ENCODE measurements at places on chromosomes 6 and 20.

DNA sequence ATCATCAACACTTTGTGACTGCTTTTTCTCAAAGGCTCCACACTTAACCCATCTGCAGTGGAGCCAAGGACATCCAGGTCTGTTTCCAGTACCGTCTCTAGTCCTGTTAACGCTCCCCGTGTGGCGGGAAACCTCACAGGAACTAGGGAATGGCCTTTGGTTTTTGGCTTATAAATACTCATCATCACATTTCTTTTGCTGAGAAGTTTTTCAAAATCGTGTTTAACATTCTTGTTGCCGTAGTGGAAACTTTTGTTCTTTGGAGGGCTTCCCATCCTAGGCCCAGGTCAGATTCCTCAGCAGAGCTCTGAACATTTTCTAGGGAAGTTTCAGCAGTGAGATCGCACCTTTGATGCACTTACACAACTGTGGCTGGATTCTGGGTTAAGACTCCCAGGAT is 24.6 kb downstream of the DAAM2 start:
- DNase-seq = no peak

DNA sequence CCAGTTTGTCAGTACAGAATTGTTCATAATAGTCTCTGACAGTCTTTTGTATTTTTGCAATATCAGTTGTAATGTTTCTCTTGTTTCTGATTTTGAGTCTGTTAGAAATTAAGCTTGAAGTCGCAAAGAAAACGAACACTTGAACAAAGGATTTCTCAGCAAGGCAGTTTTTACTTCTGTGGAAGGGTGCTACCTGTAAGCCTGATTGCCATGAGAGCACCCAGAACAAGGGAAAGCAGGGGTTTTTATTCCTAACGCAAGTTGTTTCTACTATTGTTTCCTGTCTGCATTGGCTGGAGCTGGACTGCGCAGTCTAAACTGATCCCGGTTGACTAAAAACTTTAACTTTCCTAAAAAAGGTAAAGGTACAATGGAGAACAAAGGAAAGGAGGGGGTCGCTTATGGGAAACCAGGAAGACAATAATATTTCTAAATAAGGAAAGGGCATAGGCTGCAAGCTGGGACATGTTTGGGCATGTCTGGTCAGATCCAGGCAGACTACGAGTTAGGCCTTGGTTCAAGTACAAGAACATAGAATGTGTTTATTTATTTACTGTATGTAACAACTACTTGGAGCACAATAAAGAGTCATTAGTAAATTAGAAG is 28.5 kb downstream of the HLA-B start:
- DNase-seq = no peak

DNA sequence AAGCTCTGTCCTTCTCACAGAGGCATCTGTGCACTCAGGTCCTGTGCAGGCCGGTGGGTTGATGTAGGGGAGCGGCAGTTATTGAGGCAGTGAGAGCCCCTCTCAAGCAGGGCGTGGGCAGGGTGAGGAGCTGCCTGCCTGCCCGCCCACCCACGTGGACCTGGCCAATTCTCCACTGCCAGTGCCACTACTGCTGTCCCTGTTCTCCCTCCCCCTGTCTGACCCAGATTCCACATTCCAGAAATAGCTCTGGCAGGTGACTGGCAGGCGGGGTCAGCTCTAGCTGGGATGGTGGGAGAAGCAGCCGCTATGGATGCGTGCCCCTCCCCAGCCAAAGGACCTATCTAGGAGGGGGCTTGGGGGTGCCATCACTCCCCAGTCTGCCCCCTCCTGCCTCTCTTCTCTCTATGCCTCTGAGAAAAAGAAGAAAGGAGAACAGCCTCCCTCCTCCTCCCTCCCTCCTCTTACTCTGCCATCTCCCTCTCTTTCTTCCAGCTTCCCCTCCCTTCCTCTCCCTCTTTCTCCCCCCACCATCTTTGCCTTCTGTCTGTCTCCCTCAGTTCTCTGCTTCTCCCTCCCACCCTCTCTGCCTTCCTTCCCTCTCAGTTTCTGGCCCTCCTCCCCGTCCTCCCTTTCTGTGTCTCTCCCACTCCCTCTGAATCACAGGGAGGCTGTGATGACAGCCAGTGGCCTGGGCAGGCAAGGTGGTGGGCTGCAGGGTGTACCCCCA is 86.5 kb upstream of the MYL9 start:
- no peak for DNase-seq

GRCh38 chr6:16476861-16477260 is 238.5 kb downstream of the GMPR start:
- DNase-seq = no peak

GRCh38 chr20:2217857-2218539 is 77.8 kb upstream of the TGM3 start:
- no peak for DNase-seq

GRCh38 chr6:136085370-136086115 is 164.6 kb downstream of the MTFR2 start:
- DNase-seq = no peak

GRCh38 chr6:92634561-92634960 is 784.8 kb downstream of the EPHA7 start:
- no peak for DNase-seq

DNA sequence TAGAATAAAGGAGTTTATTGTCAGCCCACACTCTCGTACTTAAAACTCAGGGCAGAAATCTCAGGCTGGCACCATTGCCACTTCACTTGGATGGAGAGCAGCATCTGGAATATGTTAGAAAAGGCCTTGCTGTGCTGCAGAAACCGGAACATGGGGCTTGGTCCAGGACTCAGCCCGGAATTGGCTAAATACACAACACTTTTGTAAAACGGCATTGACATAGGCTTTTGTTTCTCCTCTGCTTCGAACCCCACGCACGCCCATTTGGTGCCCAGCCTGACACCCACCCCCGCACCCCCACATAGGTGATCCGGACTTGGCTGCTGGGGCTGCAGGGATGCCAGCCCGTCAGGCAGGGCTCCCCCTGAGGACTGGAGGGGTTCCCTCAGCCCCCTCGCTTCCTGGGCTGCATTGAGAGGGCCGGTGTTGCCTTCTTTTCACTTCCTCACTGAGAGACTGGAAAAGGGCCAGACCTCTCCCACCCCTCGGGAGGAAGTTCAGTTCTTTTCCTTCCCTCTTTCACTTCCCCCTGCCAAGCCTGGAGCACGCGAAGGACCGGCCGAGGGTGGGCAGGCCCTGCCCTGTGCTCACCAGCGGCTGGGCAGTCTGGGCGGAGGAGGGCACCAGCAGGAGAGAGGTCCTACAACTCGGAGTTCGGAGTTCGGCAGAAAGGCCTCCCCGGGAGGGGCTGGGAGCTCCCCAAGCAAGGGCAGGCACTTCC is 17.9 kb upstream of the CST3 start:
- DNase-seq = peak; percentile 73

DNA sequence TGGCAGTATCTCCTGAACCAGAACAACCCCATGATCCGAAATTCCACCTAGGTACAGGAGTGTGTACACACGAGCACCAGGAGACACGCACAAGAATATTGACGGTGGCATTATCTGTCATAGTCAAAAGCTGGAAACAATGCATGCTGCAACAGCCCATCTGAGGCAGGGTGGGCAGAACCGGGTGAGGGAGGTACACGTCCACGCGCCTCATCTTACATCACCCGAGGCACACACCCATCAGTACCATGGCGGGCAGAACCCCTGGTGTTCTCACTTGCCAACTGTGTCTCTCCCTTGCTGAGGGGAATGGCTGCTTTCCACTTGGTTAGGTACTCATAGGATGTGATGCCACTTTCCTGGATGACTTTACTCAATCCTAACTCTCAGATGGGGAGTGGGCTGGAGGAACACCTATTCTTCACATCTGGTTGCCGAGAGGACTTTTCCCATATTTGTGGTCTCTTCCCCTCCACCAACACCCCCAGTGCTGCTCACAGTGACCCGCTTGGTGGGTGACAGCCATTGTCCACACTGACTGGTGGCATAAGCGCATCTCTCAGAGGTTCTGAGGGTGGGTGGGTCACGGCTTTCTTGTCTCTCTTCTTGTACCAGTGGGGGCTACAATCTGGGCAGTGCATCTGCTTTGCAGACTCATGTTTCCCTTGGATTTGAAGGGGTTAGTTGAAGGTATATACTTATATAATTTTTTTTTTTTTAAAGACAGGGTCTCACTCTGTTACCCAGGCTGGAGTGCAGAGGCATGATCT is 13.5 kb downstream of the PPP1R3G start:
- no peak for DNase-seq

- DNase-seq = no peak
Measured at GRCh38 chr6:15752820-15753219, 90.0 kb upstream of the DTNBP1 start.

DNA sequence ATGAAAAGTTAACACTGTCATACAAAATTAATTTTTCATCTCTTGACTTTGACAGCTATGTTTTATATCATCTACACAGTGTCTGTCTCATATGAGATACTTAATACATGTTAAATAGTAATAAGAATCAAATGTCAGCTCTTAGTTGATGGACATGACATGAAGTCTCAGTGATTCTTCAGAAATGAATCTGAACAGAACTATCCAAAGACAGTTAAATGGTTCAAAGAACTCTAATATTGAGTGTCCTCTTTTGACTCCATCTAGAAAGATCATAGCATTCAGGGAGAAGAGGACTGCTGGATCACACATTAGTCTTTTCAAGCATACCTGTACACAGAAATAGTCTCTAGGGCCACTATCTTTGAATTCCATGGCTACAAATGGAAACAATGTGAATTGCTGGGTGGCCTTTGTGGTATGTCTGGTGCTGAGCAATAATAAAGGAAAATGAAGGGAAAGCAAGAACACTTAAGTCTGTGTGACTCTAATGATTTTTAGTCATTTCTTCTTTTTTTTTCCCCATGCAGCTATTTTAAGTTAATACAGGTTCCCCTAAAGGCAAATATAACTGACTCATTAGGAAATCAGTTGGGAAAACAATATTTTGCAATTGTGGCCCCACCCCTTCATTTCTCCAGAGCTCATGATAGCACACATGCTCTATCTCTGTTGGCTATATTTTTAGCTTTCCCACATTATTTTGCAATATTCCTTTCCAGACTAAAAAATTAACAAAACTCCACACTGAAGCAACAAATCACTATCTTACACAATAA is 367.5 kb downstream of the GRIK2 start:
- no peak for DNase-seq

- DNase-seq = no peak
Measured at GRCh38 chr20:61806995-61807394, 258.7 kb downstream of the TAF4 start.

DNA sequence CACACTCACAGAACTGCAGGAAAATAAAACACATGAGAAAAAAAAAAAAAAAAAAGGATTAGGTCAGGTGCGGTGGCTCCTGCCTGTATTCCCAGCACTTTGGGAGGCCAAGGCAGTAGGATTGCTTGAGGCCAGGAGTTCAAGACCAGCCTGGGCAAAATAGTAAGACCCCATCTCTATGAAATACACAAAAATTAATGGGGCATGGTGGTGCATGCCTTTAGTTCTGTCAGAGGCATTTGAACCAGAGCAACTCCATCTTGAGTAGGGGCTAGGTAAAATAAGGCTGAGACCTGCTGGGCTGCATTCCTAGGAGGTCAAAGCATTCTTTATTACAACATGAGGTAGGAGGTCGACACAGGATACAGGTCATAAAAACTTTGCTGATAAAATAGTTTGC is 39.0 kb upstream of the JARID2 start:
- DNase-seq = no peak

DNA sequence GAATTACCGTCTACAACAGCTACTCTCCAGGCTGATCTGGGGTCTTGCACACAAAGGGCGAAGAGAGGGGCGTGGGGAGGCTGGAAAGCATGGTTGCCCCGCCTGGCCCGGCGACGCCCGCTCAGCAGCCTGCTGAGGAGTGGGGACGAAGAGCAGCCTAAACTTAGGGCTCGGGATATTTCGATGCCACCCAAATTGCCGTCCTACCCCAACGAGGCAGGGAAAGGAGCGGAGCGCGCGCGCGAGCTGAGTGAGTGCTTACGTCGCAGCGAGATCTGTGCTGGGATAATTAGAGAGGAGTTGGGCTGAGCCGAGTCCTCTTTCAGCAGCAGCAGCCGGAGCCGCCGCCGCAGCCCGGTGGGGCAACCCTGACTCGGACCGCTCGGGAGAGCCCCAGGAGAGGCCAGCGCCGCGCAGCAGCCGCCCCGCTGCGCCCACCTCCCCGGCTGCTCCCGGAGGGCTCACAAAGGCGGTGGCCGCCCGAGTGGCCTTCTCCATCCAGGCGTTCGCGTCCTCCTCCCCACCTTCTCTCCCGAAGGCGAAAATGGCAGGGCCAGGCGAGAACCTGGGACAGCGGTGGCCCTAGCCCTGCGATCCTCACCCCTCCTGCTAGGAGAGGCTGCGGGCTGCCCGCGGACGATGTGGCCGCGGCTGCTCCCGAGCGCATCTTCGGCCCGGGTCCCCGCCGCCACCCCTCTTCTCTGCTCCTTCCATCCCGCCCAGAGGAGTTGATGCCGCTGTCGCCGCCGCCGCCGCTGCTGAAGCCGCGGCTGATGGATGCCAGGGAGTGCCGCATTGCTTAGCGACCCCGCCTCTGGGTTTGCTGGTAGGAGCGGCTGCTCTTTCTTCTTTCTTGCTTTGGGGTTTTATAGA is at the start of gene CLVS2:
Gene CLVS2 (plus strand): TSS at position 315 of the 873 bp plus-strand sequence. CDS start 1,543 bp downstream, outside the sequence.
- DNase-seq = no peak

- no peak for DNase-seq
Measured at GRCh38 chr6:87701344-87701675, 723 bp downstream of the AKIRIN2 start.

DNA sequence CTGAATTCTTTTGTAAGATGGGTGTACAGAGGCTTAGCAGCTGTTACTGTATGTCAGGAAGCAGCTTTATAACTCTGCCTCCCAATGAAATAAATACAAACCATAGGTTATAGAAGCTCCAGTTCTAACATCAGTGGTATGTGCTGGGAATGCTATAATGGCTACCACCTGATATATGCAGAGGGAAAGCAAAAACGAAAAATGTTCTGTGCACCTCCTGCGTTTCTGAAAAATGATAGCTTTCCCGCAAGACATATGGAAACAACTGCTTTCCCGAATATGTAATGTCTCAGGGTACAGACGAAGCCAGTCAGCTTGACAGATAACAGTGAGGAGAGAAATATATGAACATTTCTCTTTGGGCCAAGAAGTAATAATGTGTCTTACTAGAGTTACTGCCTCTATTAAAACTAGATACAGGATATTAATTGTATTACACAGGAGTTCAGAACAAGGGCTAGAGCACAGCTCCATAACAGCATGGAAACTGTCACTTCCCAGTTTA is 517.0 kb upstream of the NRSN1 start:
- DNase-seq = no peak

DNA sequence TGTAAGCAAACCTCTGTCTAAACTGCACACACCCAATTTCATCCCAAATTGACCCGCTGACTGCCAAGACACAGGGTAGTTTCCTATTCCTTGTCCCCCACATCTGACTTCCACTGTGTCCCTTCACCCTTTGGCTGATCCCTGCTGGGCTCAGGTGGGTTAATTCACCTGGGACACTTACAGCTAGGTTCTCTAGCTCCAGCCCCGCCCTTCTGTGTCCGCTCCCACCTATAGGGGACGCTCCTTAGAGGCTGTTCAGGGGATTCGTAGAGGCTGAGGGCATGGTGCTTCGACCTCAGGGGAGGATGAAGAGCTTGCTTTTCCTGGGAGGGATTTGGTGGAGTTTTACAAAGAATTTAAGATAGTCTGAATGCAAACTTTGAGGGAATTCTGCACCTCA is 4.0 kb upstream of the CD93 start:
- DNase-seq = no peak

Data from right atrium auricular region (tissue), 2 donors.